ENCODE measurements at places on chromosomes 5 and 9.

GRCh38 chr5:55036477-55036876 is 12.4 kb downstream of the GZMK start:
- no peak for DNase-seq

DNA sequence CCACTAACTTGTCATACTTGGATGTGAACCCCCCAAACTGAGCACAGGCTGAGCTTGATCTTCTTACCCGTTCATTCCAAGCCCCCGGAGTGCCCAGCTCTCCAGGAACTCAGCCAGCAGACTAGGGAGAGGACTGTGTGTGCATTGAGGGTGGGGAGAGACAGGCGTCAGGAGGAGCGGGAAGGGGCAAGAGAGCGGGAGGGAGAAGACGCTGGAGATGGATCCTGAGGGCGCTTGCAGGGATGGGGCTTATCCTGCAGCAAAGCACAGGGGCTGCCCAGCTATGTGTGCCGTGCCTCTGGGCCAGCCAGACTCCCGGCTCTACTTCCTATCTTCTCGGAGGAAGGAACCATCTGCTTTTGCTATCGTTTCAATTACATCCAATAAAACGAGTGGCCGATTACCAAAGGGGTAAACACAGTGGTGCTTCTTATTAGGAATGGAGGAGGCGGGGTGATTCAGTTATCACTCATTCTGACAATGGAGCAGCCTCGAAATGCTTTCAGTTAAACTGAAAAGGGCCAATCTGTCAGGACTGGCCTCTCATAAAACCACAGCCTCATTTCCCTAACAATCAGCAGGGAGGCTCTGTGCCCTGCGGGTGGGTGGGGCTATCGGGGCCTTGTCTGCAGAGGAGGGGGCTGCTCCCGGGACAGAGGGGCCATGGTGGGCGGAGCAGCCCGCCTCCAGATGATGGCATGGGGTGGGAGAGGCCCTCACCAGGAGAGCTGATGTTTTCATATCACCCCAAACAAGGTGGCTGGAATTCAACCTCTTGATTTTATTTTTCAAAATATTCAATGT is 168.2 kb downstream of the DAB2IP start:
- DNase-seq: no peak

DNA sequence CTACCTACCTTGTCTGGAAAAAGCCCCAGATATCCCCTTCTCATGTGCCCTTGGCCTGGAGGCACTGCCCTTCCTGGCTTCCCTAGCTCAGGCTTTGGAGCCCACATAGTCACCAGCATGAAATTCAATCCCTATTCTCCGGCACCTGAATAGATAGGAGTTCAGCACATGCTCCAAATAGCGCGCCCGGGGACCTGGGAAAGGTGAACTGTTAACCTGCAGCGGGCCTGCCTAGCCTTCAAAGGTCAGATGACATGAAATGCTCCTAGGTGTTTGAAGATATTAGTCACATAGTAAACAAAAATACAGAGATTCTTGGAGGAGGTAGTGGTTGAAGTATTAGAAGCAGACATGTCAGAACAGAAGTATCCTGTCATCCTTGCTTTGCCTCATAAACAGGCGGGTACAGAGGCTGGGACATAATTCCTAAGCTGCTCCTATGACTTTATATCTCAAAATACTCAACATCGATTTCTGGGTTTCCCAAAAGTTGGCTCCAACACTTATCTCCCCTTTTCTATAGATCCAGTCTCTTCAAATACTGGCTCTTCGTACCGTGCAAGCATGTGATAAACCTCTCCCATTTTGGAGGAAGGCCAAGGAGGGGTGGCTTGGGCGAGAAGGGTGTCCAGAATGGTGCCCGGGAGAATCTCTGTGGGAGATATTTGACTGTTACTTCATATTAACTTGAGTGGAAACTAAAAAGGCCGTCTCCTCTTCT is 88.0 kb upstream of the ANKH start:
- DNase-seq: peak; percentile 17

GRCh38 chr9:124768334-124768733 is 2.8 kb downstream of the NR6A1 start:
- no peak for DNase-seq

GRCh38 chr9:91879231-91879630 is 70.8 kb downstream of the ROR2 start:
- DNase-seq: no peak

- no peak for DNase-seq
Observed at GRCh38 chr9:479304-479970, 264.8 kb downstream of the DOCK8 start.

DNA sequence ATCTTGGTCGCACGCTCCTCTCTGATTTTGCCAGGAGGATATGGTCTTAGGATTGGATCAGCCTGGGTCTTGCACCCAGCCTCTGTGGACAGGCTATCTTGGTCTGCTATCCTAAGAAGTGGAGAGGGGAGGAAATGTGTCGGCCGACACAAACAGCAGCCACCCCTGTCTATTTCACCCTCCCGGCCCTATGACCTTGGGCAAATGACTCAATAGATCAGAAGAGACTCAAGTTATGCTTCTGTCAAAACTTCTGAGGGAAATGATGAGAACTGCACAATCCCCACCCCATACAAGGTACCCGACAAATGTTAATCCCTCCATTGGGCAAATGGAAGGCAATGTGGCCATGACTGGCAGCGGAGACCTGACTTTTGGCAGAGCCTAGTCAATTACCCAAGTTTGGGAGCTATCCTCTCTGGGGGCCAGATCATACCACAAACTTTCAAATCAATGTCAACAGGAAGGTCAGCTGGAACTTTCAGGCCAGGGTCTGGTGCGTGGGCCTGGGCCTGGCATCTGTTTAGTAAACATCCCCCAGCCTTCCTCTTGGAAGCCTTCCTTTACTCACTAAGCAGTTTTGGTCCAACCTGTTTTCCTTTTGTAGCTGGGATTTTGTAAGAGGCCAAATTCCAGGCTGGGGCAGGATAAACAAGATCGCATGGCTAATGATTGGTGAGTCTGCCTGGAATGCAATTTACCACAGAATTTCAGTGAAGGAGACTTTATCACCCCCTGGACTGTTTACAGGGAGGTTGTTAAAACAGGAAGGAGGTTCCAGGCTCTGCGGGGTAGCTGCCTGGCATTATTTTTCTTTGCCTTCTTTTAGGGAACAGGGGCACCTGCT is 64.2 kb upstream of the CPEB4 start:
- peak; percentile 86 for DNase-seq

DNA sequence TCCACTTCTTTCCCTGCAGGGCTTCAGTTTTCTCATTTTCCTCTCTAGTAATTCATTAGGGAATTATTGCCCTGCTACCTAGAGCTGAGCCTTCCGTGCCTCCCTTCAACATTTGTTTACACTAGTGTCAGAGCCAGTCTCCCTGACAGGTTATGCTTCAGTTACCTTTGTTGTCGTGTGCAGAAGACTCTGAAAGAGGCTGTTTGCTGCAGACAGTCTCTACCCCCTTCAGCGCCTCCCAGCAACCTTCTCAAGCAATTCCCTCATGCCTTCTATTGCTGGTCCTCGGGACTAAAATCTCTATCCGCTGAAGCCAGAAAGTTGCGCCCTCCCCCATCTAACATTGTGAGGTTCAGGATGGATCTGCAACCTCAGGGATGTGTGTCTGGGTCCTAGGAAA is 12.8 kb downstream of the RALGPS1 start:
- DNase-seq: no peak

GRCh38 chr9:107539427-107540163 is 50.0 kb upstream of the KLF4 start:
- DNase-seq: no peak

DNA sequence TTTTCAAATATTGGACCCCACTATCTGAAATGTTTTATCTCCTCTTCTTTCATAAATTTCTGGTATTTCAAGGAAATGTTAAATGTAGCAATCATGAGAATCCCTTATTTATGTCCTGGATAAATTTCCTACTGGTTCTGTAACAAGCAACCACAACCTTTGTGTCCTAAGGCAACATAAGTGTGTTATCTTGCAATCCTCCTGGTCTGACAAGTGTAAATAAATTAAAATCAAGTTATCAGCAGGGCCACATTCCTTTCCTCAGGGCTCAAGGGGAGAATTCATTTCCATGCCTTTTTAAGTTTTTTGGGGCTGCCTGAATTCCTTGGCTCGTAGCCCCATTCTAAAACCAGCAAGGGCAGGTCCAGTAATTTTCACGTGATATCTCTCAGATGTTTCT is 83.2 kb downstream of the CDH9 start:
- DNase-seq: no peak

DNA sequence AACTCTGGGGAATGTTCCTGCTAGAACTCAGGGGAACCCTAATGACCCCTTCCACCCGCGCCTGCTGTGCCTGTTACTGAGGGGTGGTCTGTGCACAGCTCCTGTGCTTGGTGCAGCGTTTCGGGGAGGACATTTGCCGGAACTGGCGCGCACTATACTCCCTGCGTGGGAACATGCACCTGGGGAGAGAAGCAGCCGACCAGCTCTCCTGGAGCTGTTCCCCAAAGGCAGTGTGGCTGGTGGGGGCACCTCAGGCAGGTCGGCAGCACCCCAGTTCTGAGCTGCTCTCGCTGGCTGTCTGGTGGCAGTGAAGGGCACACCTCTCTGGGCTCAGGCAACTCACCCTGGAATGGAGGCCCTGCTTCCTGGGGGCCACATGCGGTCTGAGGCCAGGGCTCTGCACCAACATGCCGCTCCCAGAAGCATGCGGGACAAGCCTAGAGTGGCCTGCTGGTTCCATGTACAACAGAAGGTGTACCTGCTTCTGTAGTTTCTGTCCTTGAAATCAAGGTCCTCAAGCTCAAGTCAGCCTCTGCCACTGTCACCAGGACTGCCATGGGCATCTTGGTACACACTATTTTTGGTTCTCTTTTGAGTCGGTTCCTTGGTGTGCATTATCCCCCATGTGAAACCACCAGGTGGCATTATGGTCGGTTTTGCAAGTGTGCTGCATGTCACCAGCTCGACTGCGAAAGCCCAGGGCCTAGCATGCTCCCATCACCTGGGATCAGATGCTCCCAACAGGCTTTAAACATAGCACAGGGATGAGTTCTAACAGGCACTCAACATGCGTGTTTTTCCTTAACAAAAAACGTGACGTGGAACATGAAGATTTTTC is 7.8 kb upstream of the MRNIP start:
- no peak for DNase-seq

GRCh38 chr5:110218981-110219380 is 507.5 kb downstream of the TMEM232 start:
- DNase-seq: no peak

DNA sequence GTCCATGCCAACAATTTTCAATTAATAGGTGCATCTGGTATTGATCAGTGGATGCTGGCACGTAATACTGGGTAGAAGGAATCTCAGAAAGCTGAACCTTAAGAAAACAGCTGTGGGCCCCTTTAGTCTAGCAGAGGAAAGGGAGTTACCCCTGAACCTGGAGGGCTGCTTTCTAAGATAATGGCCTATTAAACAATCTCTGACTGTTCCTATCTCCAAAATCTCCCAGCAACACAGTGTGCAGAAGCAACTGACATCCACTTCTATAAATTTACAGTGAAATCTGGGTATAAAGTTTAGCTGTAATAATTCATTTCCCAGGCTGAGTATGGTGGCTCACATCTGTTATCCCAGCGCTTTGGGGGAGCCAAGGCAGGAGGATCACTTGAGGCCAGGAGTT is 198.8 kb downstream of the MAPKAP1 start:
- no peak for DNase-seq

- DNase-seq: no peak
Observed at GRCh38 chr9:18382243-18382642, 91.7 kb upstream of the ADAMTSL1 start.

- peak; percentile 96 for DNase-seq
Observed at GRCh38 chr9:22008717-22009505, at the start of gene CDKN2B. TSS of gene CDKN2B (minus strand) at chr9:22009305. CDS start at chr9:22008953, 352 bp downstream.

- no peak for DNase-seq
Observed at GRCh38 chr5:62424763-62425162, 12.2 kb downstream of the IPO11 start.

DNA sequence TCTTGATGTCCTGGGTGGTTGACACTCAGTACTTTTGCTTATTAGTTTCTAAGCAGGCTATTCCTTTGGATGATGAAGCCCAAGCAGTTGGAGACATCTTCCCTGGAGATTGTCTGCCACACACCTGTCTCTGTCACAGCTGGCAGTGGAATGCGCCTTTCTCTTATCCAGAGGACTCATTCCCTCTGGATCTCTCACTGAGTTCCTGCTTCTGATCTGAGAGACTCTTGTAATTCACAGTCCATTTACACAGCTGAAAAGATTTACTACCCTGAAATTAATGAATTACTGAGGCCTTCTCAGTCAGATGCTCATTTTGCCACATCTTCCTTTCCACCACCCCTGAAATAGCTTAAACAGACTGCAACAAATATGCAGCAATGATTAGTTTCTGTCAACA is 15.9 kb downstream of the TAL2 start:
- no peak for DNase-seq

DNA sequence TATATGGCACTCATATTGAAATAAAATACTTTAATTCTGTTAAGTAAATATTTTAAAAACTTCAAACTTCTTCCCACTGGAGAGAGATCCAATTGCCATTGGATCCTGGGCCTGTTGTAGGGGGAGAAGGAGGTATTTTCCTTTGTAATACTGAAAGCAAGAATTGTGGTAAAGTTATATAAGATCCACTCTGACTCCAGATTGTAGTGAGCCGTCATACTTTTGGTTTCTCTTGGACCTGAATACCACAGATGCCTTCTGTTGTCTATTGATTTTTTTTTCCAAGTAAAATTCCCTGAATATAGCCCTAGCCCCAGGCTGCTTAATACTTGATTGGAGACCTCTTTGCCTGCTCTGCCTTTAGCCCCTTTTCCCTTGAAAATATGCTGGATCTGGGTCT is 86.9 kb downstream of the ATG10 start:
- DNase-seq: no peak

GRCh38 chr5:17259630-17260257 is 42.3 kb downstream of the BASP1 start:
- DNase-seq: no peak

DNA sequence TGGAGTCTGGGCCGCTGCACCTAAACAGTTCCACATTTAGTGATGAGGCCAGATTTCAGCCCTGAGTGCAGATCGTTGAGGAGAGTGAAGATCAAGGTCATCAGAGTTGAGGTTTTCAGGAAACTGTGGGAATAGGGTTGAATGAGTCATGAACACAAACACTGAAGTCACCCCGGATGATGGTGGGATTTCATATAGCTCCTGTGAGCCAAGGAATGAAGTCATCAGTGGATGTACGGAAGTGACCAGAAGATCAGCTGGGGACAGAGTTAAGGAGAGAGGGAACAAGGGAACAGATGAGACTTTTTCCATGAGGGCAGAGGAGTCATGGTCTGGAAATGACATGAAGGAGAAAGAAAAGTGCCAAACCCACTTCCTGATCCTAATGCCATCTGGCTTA is 36.5 kb downstream of the PALM2AKAP2 start:
- peak; percentile 21 for DNase-seq

- DNase-seq: no peak
Observed at GRCh38 chr9:97759581-97760288, 62.6 kb upstream of the XPA start.

All from Calu3 (cell line).